Eye (tissue), 1 donor: ENCODE measurements at places on chromosomes 12 and 14.
A peak's percentile ranks its signal among the peaks of the same experiment; 100 is the strongest.

- DNase-seq = no peak
Observed at GRCh38 chr12:89263900-89264299, 88.4 kb downstream of the DUSP6 start.

DNA sequence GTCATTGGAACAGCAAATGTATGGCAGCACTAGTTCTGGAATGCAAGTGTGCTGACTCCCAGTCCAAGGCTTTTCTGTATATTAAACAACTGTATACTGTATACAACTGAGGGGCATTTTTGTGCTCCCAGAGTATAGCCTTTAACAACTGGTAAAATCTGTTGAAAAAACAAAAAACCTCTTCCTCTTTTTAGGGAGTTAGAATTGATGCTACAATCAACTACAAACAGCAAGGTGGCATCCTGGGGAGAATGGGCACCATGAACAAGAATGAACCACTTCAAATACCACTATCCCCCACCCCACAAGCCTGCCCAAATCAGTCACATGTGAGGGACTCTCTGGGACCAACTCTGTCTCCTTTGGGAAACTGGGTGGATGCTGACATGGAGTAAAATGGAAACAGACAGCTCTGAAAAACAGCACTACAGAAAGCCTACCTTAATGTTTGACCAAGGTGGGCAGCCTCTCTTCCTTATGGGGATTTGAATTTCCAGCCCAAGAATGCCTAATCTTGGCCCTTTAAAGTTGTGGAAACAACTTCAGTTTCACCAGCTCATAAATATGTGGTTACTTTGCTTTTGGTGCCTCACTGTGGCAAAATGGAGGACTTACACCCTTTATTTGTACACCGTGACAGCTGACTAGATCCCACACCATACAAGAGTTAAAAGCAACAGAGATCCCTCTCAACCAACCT is 7.5 kb downstream of the VTI1B start:
- peak; percentile 67 for DNase-seq

GRCh38 chr14:34997762-34998161 is 15.0 kb downstream of the SRP54 start:
- DNase-seq = peak; percentile 51

GRCh38 chr14:44989497-44990440 is 27.8 kb downstream of the TOGARAM1 start:
- no peak for DNase-seq

GRCh38 chr12:66269142-66269541 is 33.2 kb upstream of the HELB start:
- DNase-seq = no peak

DNA sequence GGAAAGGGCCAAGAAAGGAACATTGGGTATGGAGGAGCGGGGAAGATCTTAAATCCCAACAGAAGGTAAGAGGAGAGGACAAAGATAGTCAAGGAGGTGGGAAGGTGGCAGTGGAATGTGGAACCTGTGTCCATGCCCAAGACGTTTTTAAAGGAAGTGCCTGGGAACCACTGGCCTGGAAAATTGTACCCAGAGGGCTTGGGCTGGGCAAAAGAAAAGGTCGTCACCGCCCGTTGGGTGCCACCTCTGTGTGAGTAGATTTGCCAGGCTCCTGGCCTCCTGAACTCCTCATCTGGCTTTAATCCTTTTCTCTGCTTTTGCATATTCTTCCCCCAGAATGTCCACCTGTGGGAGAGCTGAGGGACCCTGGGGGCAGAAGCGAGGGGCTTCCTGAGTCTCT is 32.6 kb downstream of the JDP2 start:
- DNase-seq = no peak

DNA sequence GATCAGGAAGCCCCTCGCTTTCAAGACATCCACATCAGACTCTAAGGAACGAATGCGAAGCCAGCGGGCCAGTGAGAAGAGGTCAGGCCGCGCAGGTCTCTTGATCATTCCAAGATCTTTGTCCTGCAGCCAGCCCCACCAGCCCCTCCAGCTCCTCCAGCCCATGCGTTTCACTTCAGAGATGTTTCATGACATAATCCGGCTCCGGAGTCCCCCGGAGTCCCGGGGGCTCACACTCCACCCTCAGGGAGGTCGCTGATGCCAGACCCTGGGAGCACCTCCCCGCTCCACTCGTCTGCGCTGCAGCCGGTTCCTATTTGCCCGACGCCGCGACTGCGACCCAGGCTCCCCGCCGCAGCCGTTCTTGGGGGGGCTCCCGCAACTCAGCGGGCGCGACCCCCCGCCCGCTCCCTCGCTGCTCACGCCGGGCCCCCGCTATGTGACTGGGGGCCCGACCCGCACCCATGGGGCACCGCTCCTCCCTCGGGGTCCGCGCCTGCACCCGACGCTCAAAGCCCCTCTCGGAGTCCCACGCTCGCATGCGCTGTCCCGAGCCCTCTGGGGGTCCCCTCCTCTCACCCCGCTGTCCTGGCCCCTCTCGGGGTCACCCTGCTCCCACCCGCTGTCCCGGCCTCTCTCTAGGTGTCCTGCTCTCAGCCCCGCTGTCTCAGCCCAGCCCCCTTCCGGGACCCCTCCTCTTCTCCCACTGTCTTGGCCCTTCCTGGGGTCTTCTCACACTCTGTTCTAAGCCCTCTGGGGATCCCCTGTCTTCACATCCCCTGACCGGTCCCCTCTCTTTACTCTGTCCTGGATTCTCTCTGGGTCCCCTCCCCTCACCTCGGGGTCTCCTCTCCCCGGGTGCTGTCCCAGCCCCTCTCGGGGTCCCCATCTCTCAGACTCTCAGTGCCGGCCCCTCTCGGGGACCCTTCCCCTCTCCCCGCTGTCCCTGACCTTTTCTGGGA is 1.1 kb downstream of the TAOK3 start:
- DNase-seq = peak; percentile 39

- no peak for DNase-seq
Observed at GRCh38 chr12:105503619-105504018, 173.1 kb downstream of the C12orf75 start.

GRCh38 chr12:7188562-7189397 is 706 bp upstream of the PEX5 start:
- peak; percentile 82 for DNase-seq

DNA sequence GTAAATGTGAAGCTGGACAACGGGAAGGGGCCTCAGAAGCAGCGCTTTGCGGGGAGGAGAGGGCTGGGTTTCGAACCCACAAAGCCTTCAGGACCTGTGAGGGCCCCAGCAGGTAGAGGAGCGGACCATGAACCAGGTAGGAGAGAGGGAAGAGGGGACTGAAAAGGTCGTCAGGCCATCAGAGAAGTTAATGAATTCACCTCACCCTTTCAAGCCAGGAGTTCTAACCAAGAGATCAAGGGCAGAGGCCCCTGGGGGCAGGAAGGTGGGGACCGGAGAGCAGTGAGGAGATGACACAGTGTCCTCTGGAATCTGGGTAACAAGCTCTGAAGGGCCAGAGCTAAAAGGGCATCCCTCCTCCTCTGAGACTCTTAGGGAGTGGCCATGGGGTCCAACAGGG is 19.4 kb downstream of the SERPINA1 start:
- DNase-seq = no peak

GRCh38 chr12:18797604-18798003 is 59.7 kb downstream of the CAPZA3 start:
- no peak for DNase-seq

- no peak for DNase-seq
Observed at GRCh38 chr12:114894076-114894475, 210.1 kb upstream of the TBX3 start.

GRCh38 chr12:75631831-75632230 is 120.4 kb upstream of the KRR1 start:
- DNase-seq = no peak

DNA sequence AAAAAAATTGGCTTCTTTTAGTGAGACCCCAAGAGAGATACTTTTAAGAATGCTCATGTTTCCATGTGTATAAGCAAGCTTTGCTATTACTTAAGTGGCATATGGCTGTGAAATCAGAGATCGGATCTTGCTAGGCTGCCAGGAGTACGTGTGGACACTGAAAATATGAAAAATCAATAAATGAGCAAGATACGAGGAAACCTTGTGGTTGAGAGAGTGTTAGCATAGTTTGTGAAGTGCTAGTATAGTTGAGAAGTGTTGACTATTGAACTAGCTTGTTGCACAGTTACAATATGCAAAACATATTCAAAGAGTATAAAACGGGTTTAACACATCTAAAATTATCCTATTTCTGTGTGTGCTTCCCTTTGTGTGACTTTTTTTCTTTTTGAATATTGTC is 230.9 kb upstream of the NOVA1 start:
- DNase-seq = no peak

DNA sequence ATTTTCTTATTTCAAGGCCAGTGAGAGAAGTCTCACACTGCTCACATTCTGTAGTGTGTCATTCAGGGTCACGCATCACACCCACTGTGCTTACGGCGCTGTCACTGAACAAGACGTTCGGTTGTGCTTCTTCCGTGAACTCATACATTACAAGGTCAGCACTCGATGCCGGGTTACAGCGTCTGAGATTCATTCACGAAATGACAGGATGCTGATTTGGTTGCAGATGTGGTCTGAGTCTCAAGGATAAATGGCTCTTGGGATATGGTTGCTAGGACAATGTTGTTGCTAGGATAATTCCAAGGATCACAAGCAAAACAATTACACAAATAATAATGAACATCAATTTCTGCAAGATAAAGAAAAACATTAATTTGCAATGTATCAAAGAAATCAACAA is 47.4 kb downstream of the STX2 start:
- DNase-seq = peak; percentile 78

- no peak for DNase-seq
Observed at GRCh38 chr12:117071009-117071408, 28.2 kb downstream of the TESC start.

DNA sequence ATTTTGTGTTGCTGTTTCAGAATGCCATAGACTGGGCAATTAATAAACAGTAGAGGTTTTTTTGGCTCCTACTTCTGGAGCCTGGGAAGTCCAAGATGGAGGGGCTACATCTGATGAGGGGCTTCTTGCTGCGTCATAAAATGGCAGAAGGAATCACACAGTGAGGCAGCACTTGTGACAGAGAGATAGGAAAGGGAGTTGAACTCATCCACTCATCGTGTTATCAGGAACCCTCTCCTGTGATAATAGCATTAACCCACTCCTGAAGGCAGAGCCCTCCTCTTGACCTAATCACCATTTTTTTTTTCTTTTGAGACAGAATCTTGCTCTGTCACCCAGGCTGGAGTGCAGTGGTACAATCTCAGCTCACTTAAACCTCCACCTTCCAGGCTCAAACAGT is 9.7 kb downstream of the TDG start:
- DNase-seq = no peak

- peak; percentile 63 for DNase-seq
Observed at GRCh38 chr12:4270016-4270830, 3.3 kb upstream of the CCND2 start.

GRCh38 chr12:121404734-121405133 is 4.8 kb downstream of the RNF34 start:
- DNase-seq = peak; percentile 43

DNA sequence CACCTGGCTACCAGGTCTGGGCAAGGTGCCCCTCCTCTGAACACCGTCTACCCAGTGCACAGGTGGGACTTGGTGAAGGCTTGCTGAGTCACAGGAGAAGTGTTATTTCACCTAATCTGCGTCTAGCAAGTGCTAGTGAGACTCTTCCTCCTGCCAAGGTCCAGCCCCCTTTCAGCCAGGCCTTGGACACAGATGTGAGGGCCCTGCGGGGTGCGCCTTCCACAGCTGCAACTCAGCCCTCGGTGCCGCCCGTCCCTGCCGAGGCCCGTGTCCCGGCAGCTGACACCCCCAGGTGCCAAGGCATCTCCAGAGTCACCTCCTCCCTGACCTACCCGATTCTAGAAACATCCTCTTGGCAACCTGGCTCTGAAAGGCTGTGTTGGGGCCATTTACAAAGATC is 55.1 kb downstream of the PRIMA1 start:
- DNase-seq = no peak

- no peak for DNase-seq
Observed at GRCh38 chr14:104758981-104759969, 6.3 kb downstream of the SIVA1 start.

DNA sequence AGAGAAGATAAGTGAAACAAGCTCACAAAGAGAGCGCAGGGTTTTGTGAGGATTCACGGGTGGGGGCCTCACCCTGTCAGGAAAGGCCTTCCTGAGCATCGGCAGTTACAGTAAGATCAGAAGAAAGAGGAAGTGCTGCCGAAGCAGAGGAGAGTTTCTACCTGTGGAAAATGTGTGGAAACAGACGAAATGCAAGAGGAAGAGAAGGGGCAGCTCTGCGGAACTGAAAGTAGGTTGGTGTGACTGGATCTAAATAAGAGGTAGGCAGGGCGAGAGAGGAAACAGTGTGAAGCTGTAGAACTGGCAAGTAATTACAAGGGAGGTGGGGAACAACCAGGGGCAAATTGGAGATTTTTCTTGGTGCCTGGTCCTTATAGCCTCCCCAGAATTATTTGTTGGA is 2.6 kb downstream of the GPR68 start:
- no peak for DNase-seq

DNA sequence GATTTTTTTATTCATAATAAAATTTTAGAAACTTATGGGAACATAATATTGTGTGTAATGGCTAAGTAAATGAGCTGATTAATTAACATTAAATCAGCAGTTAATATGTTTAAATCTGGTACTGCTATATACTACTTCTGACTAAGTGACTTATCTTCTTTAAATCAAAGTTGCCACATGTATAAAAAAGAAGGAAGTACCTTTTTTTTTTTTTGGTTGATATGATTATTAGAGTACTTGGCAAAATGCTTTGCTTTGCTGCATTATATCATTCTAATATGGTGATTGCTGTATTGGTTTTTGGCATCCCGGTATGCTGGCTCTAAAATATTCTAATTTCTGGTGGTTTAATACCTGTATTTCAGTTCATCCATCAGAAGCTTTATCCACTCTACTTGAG is 319.1 kb upstream of the RGS6 start:
- no peak for DNase-seq

DNA sequence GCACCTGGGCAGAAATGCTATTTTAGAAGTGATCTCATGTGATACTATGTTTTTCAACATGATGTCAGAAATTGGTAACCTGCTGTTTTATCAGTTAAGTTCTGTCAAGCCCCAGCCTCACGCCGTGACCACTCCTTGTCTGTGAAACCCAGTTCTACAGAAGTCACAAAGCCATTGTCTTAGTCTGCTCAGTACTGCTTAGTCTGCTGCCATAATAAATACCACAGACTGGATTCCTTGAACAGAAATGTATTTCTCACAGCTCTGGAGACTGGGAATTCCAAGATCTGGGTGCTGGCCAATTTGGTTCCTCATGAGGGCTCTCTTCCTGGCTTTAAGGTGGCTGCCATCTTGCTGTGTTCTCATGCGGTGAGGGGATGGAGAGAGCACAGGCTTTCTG is 176.9 kb downstream of the PRKCH start:
- DNase-seq = no peak

DNA sequence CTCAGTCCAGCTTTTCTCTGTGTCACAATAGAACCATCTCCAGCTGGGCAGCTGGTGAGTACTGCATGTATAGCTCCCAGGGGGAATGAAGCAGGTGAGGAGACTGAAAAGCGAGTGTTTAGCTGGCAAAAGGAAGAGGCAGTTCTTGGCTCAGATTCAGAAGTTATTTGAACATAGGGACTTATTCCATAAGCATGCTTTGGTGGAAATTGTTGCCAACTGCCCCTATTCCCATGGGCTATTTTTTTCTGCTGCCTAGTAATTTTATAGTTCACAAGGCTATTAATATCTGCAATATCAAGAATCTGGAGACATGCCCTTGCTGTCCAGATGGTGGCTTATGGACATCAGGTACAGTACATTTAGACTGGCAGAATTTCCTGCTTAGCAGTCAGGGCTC is 1112.7 kb downstream of the LRFN5 start:
- DNase-seq = peak; percentile 11
